Activated CD8-positive, alpha-beta memory T cell treated with anti-CD3 and anti-CD28 coated beads for 24 hours (primary cell): ENCODE measurements at places on chromosomes 12 and 14.

- no peak for DNase-seq
Measured at GRCh38 chr14:65906344-65906743, 493.8 kb downstream of the FUT8 start.

DNA sequence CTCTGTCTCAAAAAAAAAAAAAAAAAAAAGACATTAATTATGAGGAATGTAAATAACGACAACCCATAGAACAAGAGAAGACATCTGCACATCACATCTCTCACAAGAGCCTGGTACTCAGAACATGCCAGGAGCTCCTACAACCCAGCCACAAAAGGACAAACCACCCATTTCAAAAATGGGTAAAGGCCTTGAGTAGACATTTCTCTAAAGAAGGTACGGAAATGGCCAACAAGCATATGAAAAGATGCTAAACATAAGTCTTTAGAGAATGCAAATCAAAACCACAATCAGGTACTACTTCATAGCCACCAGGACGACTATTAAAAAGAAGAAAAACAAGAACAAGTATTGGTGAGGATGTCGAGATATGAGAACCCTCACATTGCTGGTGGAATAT, 13.3 kb downstream of the AMN start:
- DNase-seq: no peak

DNA sequence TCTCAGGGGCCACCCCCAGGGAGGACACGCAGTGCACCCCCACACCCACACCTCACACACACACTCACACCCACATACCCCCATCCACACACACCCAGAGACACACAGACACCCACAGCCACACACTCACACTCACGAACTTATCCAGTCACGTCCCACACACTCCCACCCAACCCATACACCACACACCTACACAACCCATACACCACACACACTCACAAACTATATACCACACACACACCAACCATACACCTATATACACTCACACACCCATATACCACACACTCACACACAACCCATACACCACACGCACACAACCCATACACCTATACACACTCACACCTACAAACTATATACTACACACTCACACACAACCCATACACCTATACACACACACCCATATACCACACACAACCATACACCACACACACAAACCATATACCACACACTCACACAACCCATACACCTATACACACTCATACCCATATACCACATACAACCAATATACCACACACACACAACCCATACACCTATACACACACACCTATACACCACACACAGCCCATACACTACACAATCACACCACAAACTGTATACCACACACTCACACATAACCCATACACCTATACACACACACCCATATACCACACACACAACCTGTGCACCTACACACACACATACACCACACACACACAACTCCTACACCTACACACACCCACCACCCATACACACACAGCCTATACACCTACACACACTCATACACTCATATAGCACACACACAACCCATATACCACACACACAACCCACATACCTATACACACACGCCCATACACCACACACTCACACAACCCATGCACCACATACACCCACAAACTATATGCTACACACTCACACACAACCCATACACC, 42.7 kb downstream of the TMEM121 start:
- no peak for DNase-seq

GRCh38 chr12:91513313-91513712, 330.7 kb upstream of the DCN start:
- no peak for DNase-seq

DNA sequence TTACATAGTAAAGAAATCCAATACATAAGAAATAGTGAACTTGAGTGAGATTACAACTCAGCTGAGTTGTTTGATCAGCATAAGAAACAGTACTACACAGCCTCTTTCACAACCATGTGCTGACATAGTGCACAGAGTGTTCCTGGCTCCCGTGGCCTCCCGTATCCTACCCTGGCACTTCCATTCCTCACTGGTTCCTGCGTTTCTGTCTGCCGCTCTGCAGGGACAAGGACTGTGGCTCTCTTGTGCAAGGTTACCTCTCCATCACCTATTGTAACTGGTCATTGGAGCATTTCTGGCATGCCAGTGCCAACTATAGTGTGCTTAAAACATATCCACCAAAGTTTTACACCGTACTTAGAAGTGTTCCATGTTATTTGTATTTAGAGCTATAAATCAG, 46.3 kb upstream of the PCED1B start:
- no peak for DNase-seq

DNA sequence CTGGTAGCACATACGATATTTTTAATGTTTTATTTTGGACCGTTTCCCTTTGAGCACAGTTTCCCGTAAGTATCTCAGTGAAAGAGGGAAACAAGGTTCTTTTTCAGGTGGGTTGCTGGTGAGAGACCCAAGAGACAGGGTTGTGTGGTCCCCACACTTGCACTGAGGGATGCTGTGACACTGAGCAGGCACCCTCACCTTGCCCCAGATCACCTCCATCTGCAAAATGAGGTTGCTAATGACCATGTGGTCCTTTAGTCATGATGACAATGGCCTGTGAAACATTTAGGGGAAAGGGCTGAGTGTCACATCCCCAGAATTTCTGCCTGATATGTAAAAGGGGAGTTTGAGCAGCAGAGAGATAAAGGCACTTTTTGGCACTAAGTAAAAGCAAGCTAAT, 4.3 kb downstream of the CCND2 start:
- DNase-seq: peak; percentile 54

GRCh38 chr14:81450100-81450531, 50.0 kb upstream of the STON2 start:
- no peak for DNase-seq

DNA sequence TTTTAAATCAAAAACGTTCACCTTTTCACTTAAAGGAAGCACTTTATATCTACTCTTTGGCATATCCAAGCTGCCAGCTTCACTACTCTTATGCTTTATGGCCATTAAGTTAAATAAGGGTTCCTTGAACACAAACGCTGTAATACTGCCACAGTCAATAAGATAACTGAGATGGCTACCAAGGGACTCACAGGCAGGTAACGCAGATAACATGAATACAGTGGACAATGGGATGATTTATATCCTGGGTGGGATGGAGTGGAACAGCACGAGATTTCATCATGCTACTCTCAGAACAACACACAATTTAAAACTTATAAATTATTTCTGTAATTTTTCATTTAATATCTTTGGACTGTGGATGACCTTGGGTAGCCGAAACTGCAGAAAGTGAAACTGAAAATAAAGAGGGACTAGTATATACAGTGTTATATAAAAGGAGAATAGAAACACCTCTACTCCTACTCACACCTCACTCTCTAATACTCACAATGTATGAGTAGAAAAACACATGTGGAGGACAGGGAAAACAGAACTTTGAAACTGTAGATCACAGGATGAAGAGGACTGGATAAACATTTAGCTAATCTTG, 367.3 kb downstream of the C12orf50 start:
- DNase-seq: no peak
